Left forelimb (tissue), 1 donor: ENCODE measurements at places on chromosomes 4 and X.

GRCh38 chr4:95213366-95213765 lies 335.4 kb downstream of the UNC5C start:
- no peak for DNase-seq

GRCh38 chrX:68990948-68991347 lies 162.1 kb downstream of the EFNB1 start:
- no peak for DNase-seq

- no peak for DNase-seq
These were observed 38.5 kb upstream of the GPC3 start for GRCh38 chrX:134023851-134024281.

DNA sequence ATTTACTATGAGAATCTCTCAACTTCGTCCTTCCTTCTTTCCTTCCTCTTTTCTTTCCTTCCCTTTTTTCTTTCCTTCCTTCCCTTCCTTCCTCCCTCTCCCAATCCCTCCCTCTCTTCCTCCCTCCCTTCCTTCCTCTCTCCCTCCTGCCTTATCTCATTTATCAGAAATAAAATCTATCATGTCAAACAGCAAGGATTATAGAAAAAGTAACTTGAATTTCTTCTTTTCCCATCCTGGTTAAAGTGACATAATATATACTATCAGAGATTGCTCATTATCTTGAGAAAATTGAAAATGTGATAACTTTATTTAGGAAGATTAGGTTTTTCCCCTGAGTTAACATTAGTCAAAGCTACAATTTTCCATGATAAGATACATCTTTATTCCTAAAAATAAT lies 5.6 kb downstream of the TIGD4 start:
- no peak for DNase-seq
